ENCODE measurements at places on chromosomes 7 and 10.

DNA sequence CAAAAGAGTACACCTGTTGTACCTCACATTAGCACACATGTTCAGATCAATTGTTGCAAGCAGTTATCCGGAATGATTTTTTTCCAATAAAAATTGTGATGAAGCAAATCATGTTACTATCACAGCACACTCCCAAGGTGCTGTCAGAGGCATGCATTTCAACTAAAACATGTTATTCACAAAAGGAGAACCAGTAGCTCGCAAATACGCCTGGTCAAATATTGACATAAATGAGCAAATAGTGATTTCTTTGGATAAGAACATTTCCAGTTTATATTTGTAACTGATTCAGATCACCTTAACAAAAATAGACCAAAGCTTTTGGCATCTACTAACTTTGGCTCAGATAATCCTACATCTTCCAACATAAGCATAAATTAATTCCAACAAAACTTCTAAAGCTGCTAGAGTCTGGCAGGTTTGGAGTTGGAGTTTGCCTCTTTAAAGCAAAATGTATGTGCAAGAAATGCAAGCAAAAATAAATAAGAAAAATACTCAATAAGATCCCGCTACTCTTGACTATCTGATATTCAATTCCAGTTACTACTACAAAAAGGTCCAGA is 208.0 kb downstream of the SFMBT2 start:
- no peak for DNase-seq

DNA sequence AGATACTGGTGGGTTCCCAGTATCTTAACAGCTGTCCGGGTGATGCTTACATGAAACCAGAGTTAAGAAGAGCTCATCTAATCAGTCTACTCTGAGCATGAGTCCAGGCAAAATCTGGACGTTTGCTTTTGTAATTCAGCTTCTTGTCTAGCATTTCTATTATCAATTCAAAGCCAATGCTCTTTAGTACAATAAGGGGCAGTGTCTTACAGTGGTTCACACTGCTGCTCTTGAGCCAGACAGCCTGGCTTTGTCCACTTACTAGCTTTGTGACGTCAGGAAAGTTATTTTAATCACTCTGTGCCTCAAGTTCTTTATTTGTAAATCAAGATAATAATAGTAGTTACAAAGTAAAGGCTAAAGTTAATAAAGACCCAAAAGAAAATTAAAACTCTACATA is 227.3 kb upstream of the TCF7L2 start:
- no peak for DNase-seq

DNA sequence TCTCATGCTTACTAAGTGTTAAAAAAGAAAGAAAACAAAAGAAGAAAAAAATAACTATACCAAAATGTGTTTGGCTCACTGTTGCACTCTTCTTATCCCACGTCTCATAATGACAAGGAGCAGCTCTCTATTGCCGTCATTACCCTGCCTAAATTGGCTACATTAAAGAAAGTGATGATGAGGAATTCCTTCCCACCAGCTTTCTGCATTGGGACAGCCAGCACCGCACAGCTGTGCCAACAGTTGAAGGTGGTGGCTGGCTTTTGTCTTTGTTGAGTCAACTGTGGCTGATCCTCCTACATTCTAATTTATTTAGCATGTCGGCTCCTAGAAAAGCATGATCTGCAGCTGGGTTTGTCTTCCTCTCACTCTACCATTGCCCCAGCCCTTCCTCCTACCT is 751.8 kb downstream of the KCNMA1 start:
- DNase-seq, result no peak

- no peak for DNase-seq
Measured at GRCh38 chr7:156614434-156615264, 25.9 kb upstream of the RNF32 start.

- DNase-seq, result no peak
Measured at GRCh38 chr10:65306201-65306600, 1619.6 kb upstream of the LRRTM3 start.

- no peak for DNase-seq
Measured at GRCh38 chr10:102195296-102195870, 30.7 kb upstream of the ELOVL3 start.

DNA sequence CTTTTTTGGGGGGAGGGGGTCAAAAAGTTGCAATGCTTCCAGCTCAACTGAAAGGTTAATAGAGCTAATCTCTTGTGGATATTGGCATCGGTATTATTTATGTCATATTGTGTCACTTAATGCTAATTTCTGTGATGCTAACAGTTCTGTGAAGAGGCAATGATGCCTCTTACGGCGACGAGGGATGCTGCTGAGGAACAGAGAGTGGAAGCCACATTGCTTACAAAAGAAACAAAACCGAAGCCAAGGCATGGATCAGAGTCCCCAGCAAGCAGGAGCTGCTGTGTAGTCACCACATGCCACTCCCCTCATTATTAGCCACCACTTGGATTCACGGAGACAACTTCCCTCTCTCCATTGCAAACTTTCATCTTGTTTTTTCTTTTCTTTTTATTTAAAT is 536.5 kb upstream of the MGMT start:
- DNase-seq, result no peak

DNA sequence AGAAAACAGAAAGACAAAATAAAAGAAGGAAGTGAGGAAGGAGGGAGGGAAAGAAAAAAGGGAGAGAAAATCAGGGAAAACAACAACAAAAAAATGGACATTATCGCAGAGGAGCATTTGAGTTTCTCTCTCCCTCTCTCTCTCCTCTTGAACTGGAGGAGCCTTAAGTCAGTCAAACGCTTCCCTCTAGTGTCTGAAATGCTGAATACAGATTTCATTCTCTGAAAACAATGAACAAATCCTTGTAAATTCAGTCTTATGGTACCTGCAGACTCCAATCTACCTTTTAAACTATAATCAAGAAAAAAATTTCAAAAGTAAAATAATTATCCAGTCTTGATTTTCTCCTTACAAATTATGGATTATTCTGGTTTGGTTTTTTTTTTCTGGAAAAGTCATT is 89.2 kb upstream of the PFKP start:
- DNase-seq, result no peak

DNA sequence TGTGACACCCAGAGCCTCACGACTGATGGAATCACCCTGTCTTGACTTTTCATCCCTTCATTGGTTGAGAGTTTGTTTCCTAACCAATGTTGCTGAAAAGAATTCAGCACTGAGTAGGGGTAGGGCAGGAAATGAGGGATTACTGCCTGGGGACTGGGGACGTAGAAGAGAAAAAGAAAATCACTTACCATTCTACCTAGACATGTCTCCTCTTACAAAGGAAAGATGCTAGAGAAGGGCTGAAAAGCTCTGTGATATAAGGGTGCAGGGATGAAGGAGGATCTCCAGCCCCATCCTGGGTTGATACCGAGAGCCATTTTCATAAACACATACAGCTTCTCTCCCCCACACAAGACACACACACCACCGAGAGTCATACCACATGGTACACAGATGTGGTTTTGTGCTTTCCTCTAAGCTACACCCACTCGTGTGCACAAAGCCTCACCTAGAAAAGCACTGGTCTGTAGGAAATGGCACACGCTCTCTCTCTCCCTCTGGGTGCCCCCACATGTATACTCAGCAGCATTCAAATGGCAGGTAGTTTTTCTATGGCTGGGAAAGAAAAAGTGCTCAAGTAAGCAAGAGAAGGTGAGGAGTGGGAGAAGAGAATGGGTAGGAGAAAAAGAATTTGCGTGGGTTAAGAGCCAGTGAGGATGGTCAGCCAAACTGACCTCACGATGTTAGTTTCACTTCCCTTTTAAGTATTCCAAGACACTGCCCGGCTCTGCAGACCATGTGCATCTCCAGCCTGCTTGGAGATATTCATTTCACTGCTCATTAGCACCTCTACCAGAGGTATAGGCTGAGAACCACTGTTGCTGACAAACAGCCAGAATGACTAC is 85.8 kb downstream of the CALD1 start:
- DNase-seq, result no peak

DNA sequence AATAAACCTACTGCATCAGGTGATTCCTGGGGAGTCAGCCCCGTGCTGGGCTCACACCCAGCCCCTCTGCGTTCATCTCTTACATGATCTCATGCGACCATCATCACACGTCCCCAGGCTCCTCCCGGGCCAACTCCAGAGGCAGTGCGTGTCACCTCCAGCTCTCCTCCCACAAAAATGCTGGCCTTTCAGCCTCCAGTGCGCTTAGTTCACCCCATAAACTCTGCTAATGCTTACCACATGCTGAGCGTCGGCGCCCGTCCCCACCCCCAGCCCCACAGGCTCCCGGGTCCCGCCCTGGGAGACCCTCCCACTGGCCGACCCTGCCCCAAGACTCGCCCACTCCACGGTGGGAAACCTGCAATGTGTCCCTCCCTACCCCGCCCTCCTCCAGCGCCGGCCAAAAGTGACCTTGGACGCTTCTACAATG is 816 bp upstream of the SDK1 start:
- DNase-seq, result no peak

GRCh38 chr10:992871-993270 is 4.6 kb downstream of the GTPBP4 start:
- no peak for DNase-seq

DNA sequence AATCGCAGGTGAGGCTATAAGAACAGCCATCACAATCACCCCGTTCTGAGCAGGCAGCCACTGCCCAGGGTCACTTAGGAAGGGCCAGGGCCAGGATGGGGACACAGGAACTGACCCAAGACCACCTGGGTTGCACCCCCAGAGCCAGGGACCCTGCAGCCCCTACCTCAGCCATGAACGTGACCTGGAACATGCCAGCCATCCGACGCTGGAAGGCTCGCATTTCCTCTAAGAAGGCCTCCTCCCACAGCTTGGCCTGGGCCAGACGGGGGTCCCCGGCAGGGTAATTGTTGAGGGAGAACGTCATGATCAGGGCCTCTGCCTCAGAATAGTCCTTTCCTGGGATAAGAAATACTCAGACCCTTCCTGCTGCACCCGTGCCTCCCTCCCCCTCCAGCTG is 5.0 kb downstream of the NPC1L1 start:
- DNase-seq, result no peak

DNA sequence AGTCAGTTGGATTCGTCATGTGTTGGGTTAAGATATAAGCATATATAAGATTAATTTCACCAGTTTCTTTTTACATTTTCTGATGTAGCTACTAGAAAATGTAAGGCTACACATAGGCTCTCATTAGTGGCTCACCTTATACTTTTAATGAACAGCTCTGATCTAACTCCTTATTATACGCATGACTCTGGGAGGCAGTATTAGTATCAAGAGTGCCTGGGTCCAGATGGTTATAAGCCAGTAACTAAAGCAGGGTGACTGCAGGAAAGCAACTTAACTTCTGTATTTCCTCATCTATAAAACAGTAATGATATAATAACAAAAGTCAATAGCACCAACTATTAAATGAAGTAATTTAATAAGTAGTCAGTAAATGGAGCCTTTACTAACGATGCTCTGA is 1.4 kb upstream of the ELMO1 start:
- no peak for DNase-seq

DNA sequence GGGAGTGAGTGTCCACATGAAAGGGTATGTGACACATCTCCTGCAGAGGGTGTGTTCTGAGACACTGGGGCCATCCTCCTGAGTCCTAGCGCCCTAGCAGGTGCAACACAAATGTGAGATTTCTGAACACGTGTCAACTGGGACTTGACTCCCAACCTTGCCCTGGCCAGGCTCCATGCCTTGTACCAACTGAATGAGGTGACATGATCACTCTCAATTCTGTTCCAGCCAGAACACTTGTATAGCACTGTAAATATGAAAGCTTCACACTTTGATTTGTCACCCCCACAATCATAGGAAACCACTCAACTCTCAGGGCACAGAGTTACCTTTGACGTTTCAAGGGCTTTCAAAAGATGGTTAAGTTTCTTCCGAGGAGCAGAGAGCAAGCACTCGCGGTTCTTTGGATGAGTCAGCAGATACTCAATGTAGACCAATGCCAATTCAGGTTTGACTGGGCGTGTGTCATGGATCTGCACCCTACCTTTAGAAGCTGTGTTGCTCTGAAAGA is 48.6 kb downstream of the NCAPG2 start:
- DNase-seq, result peak; percentile 42

Measured in stimulated activated CD4-positive, alpha-beta T cell treated with anti-CD3 and anti-CD28 coated beads, Interleukin-4, amount 100 ng/mL, for 48 hours (primary cell).